Stimulated activated CD4-positive, alpha-beta T cell treated with anti-CD3 and anti-CD28 coated beads, Interleukin-1b, Interleukin-23, amount 100 ng/mL, for 48 hours (primary cell): ENCODE measurements at places on chromosomes 7 and 10.
A peak's percentile ranks its signal among the peaks of the same experiment; 100 is the strongest.

GRCh38 chr7:25002786-25003185 is 22.8 kb upstream of the OSBPL3 start:
- no peak for DNase-seq

- no peak for DNase-seq
Observed at GRCh38 chr10:52316001-52316400, 1.9 kb downstream of the DKK1 start.

- no peak for DNase-seq
Observed at GRCh38 chr7:597348-598178, 77.9 kb upstream of the PDGFA start.

DNA sequence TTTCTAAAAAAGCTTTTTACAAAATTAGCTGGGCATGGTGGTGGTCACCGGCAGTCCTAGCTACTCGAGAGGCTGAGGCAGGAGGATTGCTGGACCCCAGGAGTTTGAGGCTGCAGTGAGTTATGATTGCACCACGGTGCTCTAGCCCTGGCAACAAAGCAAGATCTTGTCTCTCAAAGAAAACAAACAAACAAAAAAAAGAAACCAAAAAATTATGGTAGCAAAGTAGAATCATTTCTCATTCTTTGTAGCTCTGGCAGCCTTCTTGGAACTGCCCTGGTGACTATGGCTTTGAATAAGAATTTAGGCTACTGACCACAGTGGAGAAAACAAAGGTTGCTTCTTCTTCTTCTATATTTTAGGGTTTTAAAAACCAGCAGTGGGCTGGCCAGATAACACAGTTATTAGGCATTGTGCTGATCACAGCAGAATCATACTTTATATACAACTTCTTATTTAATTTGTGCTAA is 41.9 kb upstream of the PRKAR2B start:
- no peak for DNase-seq

DNA sequence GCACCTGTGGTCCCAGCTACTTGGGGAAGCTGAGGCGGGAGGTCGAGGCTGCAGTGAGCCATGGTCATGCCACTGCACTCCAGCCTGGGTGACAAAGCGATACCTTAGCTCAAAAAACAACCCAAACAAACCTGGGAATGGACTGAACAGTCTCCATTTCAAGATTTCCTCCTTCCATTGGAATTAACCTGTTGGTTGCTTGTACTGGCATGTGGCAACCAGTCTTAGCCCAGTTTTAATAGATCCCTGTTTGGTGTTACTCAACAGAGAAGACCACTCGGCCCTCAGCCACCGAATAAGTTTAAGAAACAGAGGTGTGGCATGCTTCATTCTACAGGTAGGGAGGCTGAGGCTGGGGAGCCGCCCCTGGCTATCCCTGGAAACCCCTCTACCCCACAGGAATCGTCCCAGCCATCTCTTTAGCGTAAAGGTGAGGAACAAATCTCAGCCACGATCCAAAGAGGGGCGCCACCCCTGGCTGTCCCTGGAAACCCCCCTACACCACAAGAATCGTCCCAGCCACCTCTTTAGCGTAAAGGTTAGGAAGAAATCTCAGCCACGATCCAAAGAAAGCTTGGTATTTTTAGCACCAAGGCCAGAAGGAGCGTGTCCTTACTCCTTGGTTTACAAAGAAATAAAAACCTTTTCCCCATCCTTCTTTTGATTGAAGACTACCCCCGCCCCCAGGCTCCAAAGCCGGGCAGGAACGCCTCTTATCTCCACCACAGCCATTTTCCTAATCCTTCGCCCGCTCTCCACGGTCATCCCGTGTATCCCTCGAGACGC is 861 bp upstream of the TSPAN14 start:
- DNase-seq = no peak

DNA sequence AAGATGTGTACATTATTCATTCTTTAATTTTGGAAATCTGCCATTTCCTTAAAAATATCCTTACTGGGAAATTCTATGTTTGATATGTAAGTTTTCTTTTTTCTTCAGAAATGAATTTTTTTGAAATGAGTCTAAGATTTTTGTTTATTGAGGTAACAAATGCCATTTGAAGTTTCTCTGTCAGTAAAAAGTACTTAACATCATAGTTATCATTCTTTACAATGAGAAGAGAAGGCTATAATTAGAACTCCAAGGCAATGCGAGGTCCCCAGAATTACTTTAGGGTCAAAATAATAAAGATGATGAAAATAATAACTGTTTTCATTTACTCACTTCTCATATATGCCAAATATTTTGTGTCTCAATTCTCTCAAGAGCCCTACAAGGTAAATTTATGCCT is 37.0 kb upstream of the RHOBTB1 start:
- no peak for DNase-seq

DNA sequence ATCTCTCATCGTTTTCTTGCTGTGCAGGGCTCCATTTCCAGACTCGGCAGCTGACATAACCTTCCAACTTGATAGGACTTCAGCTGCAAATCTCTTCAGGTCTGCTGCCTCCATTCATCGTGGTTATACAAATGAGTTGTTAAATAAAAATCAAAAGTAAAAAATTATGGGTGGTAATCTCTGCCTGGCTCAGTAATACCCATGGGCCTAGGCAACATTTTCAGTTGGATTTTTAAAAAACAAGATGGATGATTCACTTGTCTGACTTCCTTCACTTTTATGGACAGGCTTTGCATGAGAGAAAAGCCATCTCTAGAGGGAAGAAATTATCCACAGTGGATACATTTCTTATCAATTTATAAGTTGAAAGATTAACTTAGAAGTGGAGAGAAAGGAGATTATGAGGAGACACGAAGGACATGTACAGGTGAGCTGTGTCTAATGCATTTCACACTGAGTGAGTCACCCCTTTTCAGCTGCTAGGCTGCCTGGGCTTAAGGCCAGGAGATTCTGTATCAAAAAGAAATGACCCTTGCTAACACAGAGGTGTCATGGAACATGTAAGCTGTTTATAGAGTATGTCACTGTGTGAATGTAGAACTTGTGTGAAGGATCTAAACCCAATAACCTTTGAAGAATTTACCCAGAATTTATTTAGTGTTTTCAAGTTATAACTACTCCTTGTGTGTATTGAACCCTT is 495.1 kb downstream of the AUTS2 start:
- no peak for DNase-seq

GRCh38 chr10:110535958-110536891 is 31.3 kb upstream of the SMC3 start:
- DNase-seq = peak; percentile 86

- DNase-seq = no peak
Observed at GRCh38 chr10:57338823-57339558, 928.7 kb downstream of the IPMK start.

DNA sequence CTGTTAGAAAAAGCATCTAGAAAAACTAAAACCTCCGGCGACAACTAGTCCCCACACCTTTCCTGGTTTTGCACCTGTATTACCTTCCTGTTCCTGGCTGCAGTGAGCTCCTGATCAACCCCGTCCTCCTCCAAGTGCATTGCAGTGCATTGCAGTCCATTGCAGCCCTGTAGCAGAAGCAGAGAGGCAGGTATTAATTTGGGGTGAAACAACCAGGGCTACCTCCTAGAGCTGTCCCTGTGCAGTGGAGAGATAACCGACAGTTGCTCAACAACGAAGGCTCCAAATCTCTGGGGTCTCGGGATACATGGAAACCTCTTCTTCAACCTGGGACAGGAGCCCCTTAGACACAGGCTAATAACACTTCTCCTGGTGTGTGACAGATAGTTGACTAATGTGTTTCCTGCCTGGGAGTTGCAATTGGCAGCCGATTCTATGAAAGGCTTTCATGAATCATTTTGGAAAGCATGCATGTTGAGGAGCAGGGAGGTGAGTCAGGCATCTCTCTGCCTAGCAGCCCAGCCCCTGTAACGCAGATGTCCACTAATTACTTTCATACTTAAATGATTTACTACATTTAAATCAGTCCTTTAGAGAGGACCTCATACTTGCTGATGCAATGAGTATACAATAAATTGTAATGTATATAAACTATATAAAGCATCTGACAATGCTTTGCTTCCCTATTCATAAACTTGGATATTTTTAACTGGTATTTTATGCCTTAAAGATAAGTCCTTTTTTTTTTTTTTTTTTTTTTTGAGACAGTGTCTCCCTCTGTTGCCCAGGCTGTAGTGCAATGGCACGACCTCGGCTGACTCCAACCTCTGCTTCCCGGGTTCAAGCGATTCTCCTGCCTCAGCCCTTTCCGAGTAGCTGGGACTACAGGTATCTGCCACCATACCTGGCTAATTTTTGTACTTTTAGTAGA is 59.0 kb downstream of the PRR15 start:
- no peak for DNase-seq

DNA sequence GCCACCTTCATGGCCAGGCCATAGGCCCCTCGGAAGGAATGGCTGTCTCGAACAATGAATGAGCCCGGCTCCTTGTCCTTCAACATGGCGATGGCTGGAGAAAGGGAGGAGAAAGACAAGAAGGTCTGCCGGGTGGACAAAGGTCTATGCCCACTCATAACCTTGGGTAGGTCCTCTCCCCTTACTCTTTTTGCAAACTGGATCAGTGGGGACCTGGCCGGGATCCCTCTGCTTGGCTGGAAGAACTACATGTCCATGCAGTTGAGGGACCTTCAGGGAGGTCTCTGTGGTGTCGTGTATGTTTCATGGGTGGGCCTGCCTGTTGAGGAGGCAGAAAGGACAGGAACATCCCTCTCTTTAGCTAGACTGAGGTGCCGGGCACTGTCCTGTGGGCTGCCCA is 284.8 kb downstream of the TNS3 start:
- DNase-seq = no peak

DNA sequence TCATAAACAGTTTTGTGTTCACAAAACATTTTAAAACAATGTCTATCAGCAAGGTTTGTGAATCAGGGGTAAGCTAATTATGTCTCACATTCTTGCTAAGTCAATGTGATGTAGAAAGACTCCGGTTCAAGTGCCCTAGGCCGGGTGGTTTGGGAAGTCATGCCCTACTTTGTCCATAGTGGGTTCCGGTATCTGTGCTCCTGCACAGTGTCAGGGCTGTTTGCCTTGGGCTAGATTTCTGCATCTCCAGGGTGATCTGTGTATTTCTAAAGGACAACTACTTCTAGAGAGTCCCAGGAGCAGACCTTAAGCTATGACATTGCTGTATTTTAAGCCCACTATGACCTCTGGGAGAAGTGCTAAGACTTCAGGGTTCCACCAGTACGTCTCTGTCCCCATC is 504.1 kb downstream of the PLXNA4 start:
- no peak for DNase-seq

GRCh38 chr10:54914049-54914448 is 113.0 kb upstream of the PCDH15 start:
- DNase-seq = no peak

DNA sequence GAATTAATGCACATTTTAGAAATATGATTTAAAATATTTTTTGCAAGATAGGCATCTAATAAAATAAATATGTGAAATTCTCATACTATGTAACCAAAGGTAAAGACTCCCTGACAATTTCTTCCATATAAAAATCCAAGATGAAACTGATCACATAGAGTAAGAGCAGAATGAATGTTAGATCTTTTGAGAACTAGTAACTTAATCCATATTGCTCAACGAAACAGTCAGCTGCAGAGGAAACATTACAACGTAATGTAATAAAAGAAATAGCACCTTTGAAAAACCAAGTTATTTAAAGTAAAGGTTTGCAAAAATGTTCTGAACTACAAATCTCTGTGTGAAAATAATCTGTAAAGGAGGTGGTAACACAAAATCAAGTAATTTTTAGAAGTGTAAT is 28.8 kb downstream of the HACD1 start:
- DNase-seq = no peak

GRCh38 chr7:158753900-158754299 is 49.3 kb upstream of the NCAPG2 start:
- DNase-seq = no peak

DNA sequence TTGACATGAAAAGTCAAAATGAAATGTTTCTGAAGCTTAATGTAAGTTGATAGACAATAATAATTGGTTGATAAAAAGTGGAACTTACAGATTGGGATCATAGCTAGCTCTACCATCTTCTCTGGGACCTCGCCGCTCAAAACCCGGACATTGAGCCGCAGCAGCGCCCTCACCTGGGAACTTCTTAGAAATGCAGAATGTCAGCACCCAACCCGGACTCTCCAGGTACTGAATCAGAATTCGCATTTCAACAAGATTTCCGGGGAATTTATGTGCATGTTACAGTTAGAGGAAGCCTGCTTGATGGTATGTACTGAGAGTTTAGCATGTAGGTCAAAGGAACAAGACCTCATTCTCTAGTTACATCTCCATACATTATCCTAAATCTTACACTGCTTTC is 36.7 kb upstream of the ABLIM1 start:
- peak; percentile 30 for DNase-seq

- no peak for DNase-seq
Observed at GRCh38 chr7:143901332-143901667, 676 bp downstream of the TCAF1 start.

DNA sequence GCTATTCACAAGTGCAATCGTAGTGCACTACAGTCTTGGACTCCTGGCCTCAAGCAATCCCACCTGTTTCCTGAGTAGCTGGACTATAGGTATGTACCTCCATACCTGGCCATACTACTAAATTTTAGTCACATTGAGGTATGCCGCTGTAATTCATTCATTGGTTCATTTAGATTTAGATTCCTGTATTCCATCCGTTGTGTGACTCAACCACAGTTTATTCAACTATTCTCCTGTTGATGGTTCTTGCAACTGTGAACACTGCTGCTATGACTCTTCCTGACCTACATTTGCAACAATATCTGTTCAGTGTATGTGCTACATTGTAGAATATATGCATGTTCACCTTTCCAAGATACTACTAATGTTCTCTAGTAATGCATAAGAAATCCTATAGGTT is 8.0 kb upstream of the ZCCHC24 start:
- DNase-seq = no peak

- DNase-seq = no peak
Observed at GRCh38 chr7:380139-380485, 90.1 kb downstream of the FOXL3 start.
